ENCODE measurements at places on chromosomes 3 and 15.

GRCh38 chr15:22780267-22780666, 6.2 kb upstream of the NIPA1 start:
- no peak for DNase-seq

GRCh38 chr3:100869787-100870186, 123.4 kb downstream of the ABI3BP start:
- DNase-seq = no peak

GRCh38 chr3:159923956-159924355, 64.7 kb upstream of the IL12A start:
- no peak for DNase-seq

DNA sequence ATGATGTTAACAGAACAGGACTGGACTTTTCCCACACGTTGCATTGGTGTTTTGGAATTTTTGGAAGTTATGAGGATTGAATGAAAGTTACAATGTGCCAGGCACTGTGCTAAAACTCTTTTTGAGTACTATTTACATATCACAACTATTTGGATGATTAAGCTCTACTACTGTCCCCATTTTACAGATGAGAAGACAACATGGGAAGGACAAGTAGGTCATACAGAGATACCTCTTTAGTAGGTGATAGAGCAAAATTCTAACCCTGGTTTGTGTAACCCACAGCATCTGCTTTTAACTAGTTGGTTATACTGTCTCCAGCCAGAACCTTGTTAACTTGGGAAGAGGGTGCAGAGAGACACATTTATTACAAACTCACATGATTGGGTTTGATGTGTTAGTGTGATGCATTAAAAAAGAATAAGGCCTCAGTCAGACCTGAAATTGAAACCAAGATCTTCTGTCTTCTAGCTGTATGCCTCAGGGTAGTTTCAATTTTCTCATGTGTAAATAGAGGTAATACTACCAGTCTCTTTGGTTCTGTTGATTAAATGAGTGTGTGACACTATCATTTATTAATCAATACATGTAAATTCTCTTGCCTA, 1.4 kb downstream of the NDUFB4 start:
- DNase-seq = no peak

DNA sequence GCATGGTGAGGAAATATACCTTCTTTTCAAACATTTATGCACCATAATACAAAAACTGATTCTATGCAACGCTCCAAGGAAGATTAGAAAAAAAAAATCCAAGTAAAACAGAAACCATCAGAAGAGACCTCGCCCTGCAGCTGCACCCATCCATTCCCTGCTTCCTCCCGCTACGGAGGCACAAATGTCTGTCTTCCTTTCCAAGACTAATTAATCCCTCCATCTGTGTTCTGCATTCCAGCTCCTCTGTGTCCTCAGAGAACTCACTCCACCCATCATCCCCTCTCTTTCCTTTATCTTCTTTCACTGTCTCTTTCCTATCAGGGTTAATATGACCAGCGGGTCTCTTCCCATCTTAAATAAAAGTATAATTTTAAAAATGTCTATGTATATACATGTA, 196.1 kb downstream of the ADAMTSL3 start:
- no peak for DNase-seq

Data from glutamatergic neuron (in vitro differentiated cells).